Fibroblast of skin of right quadriceps (primary cell): ENCODE measurements at places on chromosomes 7 and 10.

GRCh38 chr7:42746214-42746613, 165.7 kb downstream of the C7orf25 start:
- no peak for DNase-seq

DNA sequence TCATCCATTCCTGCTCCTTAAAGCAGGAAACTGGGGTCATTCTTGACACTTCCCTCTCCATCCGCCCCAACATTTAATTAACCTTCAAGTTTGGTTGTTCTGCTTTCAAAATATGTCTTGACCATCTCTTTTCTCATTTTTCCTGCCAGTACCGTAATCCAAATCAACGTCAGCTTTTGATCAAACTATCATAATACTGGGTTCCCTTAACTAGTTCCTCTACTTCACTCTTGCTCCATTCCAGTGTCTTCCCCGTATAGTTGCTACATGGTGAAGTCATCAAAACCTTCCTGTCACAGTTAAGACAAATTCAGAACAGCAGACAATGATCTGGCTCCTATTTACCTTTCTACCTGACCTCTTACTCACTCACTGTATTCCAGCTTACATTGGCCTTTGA, 6.6 kb upstream of the KLF14 start:
- DNase-seq = no peak

- DNase-seq = peak; percentile 45
Measured at GRCh38 chr7:66125052-66125694, 10.5 kb downstream of the CRCP start.

DNA sequence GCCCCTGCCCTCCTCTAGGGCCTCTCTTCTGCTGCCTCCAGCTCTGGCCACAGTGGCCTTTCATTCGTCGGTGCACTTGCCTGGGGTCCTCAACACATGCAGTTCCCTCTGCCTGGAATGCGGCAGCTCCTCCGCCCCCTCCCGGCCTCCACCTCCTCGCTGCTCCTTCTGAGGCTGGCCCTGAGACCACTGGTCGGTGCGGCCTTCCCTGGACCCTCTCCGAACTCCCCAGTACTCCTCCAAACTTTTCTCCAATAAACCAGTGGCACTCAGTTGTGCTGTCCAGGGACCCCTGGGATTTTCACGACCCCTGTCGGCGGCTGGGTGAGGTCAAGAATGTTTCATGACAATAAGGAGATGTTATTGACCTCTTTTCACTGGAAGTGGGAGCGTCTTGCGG, 53.5 kb downstream of the BMS1 start:
- DNase-seq = no peak

GRCh38 chr7:28125431-28126409, 54.9 kb downstream of the JAZF1 start:
- peak; percentile 34 for DNase-seq

- no peak for DNase-seq
Measured at GRCh38 chr10:133027482-133027881, 60.2 kb upstream of the ADGRA1 start.
